ENCODE measurements at places on chromosomes 4 and X.
A peak's percentile ranks its signal among the peaks of the same experiment; 100 is the strongest.

GRCh38 chrX:50456712-50457484 is 13.7 kb downstream of the DGKK start:
- DNase-seq = no peak

DNA sequence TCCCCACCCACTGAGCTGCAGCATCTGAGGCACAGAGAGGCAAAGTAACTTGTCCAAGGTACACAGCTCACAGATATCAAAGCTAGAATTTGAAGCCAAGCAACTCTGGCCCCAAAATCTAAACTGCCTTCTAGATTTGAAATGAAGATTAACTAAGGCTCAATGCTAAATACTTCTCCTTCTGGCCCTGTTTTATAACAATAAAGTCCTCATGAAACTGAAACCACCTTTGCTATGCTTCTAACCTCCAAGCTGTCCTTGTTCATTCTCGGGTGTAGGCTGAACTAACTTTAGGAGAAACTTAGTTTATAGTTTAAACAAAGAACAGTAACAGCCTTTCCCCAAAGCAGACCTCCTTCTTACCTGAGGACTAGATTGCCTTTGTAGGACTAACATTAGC is 93.6 kb downstream of the DCTD start:
- DNase-seq = no peak

DNA sequence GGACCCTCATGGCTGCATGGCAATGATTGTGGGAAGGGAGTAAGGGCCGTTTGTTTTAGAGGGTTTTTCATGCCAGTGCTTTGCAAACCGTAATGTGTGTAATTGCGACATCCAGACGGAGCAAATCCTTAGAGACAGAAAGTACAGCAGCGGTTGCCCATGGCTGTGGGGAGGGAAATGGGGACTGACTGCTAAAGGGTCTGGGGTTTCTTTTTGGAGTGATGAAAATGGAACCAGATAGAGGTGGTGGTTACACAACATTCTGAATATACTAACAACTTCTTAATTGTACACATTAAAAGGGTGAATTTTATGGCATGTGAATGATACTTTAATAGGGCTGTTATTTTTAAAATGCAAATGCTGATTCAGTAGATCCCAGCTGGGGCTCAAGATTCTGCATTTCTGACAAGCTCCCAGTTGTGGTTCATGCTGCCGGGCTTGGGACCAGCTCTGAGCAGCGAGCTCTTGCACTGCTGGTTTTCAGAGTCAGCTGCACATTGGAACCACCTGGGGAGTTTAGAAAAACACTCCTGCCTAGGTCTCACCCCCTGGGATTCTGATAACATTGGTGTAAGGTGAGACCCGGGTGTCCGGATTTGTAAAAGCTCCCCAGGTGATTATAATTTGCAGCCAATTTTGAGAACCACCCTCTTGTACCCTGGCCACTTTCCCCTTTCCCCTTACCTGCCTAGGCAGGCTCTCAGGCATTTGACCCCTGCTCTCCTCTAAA is 47.7 kb downstream of the PRPS1 start:
- peak; percentile 20 for DNase-seq

- DNase-seq = no peak
Observed at GRCh38 chrX:370244-370962, 16.3 kb downstream of the PPP2R3B start.

GRCh38 chrX:24463077-24463476 is 2.0 kb upstream of the PDK3 start:
- no peak for DNase-seq

DNA sequence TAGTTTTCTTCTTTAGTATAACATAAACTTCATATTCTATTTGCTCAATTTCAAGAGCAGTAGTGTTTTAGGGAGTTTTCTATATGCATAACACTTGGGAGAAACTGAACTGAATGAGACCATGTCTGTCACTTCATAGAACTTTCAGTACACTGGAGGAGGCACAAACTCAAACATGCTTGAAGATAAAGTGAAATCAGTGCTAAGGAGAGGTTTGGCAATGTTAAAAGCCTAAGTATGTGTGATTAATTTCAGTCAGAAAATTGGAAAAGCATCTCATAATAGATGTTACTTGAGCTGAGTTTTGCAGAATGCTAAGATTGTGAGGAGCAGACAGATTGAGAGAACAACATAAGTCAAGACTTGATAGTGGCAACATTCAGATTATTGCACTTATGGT is 411.2 kb upstream of the HS3ST1 start:
- no peak for DNase-seq

DNA sequence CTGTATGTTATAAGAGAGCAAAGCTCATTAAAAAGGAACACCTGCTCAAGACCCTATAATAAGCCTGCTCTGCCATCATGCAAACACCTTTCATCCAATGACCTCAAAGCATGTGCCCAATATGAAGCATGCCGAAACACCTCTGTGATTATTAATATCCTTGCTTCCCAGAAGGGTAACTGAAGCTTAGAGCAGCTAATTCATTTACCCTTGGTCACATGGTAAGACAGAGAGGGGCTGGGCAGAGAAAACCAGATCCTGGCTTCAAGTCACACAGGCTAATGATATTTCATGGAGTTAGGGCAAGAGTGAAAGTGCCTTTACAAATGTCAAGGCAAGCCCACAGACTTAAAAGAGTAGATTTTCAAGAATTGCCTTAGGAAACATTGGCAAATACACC is 5.6 kb downstream of the AMOT start:
- DNase-seq = no peak

DNA sequence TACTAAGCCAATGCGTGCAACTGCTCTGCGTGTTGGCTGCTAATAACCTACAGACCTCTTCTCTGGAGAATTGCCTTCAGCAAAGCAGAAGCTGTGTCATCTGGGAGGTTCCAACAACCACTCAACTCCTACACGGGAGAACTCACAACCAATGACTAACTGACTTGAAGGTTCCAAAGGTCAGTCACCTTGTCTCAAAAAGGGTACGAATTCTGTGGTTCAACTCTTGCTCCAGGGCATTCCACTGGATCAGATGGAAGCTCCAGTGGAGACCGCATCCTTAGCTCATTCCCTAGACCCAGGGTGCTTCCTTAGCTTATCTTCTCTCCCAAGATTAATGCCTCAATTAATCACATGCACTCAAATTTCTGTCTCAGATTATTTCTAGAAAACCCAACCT is 222.7 kb downstream of the CHIC2 start:
- DNase-seq = no peak

DNA sequence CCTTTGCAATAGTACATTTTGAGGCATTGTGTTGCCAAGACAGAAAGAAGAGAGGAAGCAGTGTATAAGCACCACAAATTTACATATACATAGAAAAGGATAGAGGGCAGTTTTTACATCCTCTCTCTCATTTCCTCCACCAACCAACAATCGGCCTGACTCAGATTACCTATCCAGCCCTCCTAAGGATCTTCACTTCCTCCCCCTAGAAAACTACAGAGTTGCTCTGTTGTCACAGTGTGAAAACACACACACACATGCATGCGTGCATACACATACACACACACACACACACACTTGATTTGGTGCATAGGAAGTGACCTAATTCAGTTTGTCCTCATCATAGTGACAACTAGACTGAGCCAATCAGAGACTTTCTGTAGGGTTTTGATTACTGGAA is 98.8 kb upstream of the SPRY1 start:
- DNase-seq = no peak

DNA sequence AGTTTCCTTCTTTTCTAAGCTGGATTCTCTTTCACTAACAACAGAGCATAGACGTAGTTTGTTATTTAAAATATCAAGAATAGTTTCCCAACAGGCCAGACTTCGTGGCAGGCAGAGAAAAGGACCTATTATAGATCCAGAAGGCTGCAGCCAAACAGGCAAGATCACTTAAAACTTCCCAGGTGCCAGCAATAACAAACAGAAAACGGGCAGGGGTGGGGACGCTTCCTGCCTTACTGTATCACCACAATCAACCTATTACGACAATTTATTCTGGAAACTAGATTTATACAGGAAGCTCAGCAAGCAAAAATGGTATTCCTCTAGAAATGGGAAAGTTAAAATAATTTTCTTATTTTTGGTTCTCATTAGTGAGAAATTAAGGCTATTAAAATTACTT is 22.1 kb downstream of the RWDD4 start:
- no peak for DNase-seq

GRCh38 chr4:185819144-185819543 is 7.2 kb upstream of the SORBS2 start:
- no peak for DNase-seq

- DNase-seq = no peak
Observed at GRCh38 chrX:3738509-3738908, 25.1 kb upstream of the PRKX start.

- no peak for DNase-seq
Observed at GRCh38 chr4:95517576-95518345, 31.0 kb downstream of the UNC5C start.

Data from midbrain (tissue), 1 donor.